Stimulated activated CD4-positive, alpha-beta T cell treated with anti-CD3 and anti-CD28 coated beads, Interleukin-4, amount 100 ng/mL, for 4 hours (primary cell): ENCODE measurements at places on chromosomes 13 and 19.
A peak's percentile ranks its signal among the peaks of the same experiment; 100 is the strongest.

DNA sequence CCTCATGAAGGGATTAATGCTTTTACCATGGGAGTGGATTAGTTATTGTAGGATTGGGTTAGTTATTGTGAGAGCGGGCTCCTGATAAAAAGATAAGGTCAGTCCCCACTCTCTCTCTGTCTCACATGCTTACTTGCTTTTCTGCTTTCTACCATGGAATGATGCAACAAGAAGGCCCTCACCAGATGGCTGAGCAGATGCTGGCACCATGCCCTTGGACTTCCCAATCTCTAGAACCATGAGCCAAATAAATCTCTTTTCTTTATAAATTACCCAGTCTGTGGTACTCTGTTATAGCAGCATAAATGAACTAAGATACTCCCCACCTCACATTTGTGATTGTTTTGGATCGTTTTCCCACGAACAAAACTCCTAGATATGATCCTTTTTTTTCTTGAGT is 353.8 kb downstream of the DNAJC15 start:
- no peak for DNase-seq

DNA sequence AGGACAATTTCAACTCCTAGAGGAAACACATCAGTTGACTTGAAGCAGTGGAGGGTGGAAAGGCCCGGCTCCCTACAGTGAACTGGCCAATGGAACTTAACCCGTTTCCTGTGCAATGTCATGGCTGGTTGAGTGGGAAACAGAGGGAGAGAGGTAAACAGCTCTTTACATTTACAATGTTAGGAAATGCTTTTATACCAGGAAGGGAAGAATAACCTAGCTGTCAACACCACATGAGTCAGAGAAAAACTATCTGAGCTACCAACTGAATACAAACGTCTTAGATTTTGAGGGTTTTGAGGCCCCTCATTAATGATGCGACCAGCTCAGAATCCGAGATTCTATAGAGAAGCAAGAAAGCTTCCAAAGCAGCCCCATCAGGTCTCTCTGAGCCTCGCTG is 36.7 kb downstream of the CARD8 start:
- DNase-seq, result no peak

DNA sequence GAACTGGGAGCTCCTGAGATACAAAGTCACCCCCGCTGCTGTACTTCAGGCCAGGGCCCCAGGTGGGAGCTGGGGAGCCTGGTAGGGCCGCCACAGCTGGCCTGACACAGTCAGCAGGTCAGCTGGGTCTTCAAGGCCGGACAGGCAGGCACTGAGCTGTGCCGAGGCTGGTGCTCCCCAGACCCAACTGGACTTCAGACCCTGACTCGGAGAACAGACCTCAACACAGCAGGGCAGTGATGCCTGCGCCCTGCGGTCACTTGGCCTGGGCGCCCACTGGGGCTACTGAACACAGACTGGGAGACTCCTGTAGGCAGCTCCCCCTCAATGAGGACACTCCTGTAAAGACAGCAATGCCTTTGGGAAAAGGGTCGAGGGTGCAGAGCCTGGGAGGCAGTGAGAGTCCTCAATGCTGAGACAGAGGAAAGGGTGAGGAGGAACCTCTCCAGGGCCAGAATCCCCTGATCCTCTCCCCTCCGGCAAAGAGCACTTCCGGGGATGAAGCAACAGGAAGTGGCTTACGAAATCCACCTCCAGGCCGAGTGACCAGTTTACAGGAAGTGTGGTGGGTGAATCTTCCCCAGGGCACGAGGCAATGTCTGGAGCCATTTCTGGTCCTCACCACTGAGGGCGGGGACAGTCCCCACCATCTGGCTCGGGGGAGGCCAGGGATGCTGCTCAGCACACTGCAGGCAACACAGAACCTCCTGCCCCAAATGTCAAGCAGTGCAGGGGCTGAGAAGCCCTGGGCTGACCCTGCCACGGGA is 40.8 kb upstream of the ISYNA1 start:
- DNase-seq, result peak; percentile 29

DNA sequence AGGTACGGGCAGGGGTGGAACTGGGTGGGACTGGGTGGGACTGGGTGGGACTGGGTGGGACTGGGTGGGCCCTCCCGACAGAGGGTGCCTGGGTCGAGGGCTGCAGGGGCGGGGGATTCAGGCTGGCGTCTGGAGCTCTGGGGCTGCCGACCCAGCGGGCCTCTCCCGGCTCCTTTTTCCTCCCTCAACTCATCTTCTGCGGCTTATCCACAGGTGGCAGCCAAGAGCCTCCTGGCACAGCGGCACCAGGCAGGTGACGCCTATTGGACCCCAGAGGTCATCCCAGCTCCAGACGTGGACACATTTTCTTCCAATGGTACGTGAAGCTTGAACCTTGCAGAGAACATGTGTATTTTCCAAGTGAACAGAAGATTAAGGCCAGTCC is 533 bp downstream of the ZNF544 start:
- no peak for DNase-seq

GRCh38 chr13:73433890-73434289 is 375.1 kb downstream of the KLF5 start:
- DNase-seq, result no peak

DNA sequence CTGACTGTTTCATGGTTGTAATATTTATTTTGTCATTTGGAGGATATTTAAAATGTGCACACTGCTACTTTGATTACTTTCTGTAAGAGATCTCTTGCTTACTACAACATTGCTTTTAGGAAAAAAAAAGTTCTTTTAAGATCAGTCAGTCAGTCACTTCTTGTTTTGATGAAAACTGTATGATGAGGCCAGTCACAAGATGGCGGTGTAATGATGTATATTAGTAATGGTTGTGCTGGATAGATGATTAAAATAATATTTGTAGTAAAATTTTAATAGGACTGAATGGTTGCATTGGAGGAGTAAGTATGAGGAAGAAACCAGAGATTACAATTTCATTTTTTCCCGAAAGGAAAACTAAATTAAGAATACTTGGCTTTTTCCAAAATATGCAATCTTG is 2411.1 kb downstream of the PCDH9 start:
- no peak for DNase-seq

GRCh38 chr19:5977222-5977784 is 637 bp downstream of the RANBP3 start:
- DNase-seq, result no peak

DNA sequence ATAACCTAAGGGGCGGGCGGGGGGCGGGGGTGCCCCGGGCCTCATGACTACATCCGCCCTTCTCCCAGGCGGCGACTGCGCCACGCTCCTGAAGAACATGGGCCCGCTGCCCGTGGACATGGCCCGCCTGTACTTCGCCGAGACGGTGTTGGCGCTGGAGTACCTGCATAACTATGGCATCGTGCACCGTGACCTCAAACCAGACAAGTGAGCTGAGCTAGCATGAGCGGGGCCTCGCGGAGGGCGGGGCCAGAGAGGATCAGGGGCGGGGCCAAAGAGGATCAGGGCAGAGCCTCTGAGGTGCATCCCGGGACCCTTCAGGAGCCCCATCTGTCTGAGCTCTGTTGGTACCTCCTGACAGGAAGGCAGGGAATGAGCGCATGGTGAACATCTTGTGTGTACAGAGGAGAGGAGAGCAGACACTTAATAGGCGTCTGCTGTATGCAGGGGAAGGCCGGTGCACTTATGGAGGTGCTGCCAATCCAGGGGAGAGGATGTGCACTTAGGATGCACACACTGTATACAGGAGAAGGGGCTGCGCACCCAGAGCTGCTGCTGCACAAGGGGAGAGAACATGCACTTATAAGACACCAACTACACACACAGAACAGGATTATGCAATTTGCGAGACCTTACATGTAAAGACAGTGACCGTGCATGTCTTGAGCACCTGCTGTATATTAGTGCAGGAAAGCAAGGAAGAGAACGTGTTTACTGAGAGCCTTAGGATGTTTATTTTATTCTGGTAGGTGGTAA is 20.9 kb upstream of the PIK3R2 start:
- no peak for DNase-seq

GRCh38 chr13:41588899-41589298 is 131.5 kb downstream of the RGCC start:
- DNase-seq, result peak; percentile 22

DNA sequence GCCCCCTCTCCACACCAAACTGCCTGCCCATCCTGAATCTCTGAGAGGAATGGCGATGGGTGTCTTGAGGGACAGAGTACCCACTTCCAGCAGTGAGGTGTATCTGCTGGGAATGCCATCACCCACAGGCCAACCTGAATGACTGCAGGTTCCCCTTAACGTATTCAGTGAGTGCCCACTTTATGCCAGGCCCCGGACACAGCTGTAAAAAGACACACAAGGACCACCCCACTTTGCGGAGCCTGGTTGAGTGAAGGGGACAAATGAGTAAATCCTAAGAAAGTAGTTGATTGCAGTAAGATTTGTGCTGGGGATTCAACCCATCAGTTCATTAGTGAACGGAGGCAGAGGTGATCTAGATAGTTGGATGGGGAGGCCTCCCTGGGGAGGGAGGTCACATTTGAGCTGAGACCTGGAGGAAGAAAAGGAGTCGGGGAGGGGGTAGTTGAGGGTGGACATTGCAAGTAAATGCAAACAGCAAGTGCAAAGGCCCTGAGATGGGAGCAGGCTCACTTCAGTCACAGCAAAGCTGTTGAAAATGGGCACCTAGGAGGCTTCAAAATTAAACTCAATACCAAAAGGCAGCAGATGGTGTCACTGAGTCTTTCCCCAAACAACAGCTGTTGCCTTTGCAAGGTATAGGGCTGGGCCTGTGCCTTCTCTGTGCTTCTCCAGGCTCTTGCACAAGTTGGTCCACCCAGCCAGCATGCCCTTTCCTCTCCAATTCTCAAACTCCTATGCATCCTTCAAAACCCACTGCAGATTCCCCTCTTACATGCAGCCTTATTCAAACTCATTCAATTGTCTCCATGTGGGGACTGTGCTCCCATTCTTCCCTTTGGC is 4.3 kb downstream of the GDF15 start:
- no peak for DNase-seq

GRCh38 chr13:51036418-51036817 is 74.7 kb downstream of the C13orf42 start:
- DNase-seq, result no peak

GRCh38 chr13:95239283-95239682 is 62.0 kb downstream of the ABCC4 start:
- DNase-seq, result no peak

DNA sequence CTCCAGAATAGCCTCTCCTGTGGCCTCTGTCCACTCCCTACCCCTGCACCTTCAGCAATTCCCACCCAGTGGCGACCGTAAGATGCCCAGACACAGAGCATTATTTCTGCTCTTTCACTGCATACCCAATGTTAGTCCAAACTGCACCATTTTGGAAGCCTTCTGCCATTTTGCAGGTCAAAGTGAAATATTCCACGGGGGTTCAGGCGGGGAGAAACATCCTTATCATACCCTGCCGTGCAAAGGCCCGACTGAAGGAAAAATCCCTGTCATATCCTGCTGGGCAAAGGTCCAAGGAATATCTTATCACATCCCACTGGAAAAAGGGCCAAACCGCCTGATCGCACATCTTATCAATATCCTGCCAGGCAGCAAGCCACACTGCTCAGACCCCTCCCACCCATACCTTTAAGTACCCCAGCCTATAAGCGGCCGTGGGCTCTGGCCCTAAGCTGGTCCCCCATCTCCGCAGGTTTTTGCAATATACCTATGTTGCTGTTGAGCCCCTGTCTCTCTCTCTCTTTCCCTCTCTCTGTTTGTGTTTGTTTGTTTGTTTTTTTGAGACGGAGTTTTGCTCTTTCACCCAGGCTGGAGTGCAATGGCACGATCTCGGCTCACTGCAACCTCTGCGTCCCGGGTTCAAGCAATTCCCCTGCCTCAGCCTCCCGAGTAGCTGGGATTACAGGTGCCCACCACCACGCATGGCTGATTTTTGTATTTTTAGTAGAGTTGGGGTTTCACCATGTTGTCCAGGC is 18.2 kb downstream of the CLEC11A start:
- no peak for DNase-seq

- DNase-seq, result no peak
Observed at GRCh38 chr13:108834193-108834592, 204.8 kb downstream of the MYO16 start.

DNA sequence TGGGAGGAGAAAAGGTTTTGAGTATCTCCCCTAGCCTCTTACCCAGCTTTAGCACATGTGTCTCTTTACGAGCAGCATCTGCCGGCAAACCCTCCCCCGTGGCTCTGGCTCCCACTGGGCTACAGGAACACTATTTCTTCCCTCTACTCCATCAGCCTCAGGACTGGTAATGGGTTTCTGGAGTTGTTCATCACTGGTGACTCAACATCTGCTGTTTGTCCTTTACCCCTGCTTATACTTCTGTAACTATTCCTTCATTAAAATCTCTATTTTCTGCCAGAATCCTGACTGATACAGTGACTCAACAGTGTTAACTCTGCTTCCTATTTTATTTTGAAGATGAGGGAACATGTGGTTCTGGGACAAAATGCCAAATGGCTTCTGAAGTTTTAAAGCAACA is 437.3 kb upstream of the HTR2A start:
- no peak for DNase-seq

DNA sequence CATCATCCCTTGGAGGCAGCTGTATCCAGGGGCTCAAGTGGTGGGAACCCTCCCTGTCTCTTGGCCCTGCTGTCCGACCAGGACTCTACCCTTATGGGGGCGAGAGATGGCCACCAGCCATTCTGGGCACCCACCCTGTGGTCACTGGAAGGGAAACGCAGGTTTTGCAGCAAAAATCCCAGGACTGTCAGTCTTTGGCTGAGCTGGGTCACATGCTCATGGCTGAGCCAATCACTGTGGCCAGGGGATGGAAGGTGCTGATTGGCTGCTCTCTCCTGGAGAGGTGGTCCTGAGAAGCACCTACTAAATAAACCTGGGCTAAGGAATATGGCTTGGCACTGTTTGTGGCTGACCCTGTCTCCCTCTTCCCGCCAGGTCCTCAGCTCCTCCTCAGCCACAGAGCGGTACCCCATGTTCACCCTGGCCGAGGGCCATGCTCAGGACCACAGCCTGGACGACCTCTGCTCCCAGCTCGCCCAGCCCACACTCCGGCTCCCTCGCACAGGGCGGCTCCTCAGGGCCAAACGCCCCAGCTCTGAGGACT is 8.9 kb downstream of the ATG4D start:
- no peak for DNase-seq

- no peak for DNase-seq
Observed at GRCh38 chr19:31803835-31804446, 454.7 kb upstream of the TSHZ3 start.

DNA sequence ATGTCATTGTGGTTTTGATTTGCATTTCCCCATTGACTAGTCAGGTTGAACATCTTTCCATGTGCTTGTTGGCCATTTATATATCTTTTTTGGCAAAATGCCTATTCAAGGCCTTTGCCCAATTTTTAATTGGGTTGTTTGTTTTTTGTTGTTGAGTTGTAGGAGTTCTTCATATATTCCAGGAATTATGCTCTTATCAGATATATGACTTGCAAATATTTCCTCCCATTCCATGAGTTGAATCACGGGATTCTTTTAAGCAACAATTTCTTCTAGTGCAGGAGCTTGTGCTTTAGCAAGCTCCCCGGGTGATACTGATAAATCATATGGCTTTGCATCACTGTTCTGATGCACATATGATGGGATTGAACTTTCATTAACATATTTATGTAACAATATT is 47.0 kb upstream of the FLT1 start:
- DNase-seq, result no peak

DNA sequence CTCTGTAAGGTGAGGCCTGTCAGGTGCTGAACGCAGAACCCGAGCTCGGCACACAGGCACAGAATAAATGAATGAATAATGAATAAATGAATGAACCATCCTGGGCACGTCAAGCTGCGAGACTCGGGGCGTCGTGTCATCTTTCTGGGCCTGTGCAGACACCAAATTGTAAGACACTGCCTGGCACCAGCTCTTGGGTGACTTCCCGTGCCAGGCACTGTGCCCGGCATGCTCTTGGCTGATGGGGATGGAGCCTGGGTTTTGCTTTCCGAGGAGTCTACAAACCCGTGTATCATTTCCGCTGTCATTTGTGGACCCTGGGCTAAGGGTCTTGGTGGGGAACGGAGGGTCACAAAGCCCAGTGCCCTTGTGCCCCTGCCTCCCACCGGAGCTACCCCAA is 43.9 kb downstream of the CELF5 start:
- DNase-seq, result no peak
